NCI-H446 (cell line): ENCODE measurements at places on chromosomes 6 and 20.

GRCh38 chr20:59378396-59378795 lies 78.0 kb downstream of the EDN3 start:
- no peak for DNase-seq

- DNase-seq = no peak
Observed at GRCh38 chr6:50945789-50946188, 127.1 kb downstream of the TFAP2B start.

DNA sequence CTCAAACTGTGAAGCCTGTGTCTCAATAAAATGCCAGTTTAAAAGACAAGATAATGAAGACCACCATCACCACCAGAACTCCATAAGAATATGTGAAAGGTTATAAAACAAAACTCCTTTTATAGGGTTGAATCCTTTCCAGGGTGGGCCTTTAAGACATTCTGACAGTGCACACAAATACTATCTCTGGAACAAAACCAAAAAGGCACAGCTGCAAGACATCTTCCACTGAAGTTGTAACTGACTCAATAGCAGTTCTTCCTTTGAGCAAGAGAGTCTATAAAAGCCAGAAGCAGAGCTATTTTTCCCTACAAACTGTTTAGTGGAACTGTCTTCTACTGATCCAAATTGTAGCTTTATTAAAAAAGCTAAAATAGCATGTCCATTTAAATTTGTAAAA lies 81.6 kb downstream of the EPB41L2 start:
- DNase-seq = no peak

DNA sequence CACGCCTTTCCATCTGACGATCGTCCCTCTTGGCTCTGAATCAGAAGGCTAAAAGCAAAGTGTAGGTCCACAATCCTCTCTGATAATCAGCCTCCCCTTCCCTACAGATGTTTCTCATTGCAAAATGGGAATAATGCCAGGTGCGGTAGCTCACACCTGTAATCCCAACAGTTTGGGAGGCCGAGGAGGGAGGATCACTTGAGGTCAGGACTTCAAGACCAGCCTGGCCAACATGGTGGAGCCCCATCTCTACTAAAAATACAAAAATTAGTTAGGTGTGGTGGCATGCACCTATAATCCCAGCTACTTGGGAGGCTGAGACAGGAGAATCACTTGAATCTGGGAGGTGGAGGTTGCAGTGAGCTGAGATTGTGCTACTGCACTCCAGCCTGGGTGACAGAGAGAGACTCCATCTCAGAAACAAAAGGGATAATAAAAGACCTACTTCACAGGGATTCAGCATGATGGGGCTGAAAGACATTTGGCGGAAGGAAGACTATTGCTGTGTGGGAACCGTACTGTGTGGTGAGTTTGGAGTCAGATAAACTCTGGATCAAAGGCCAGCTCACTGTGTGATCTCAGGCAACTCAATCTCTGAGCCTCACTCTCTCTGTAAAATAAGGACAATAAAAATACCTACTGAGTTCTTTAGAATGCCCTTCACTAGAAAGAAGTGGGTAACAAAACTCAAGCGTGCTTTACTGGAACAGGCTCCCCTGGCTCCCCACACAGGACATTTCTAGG lies 15.9 kb upstream of the SLC9A8 start:
- no peak for DNase-seq

DNA sequence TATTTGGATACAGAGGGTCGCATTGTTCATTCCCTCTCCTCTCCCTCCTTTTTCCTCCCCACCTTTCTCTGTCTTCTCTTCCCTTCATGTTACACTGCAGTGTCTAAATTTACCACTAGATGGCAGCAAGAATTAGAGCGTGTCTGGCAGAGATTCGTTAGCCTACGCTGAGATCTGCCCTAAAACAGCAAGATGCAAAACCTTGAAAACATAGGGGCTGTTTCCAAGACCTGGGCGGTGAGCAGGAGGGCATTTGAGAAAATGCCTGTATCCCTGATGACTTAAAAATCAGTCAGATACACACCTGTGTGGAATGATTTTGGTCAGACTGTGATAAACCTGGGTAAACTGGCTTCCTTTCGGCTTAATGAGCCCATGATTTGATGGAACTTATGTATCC lies 101.5 kb upstream of the ISM1 start:
- DNase-seq = peak; percentile 19

DNA sequence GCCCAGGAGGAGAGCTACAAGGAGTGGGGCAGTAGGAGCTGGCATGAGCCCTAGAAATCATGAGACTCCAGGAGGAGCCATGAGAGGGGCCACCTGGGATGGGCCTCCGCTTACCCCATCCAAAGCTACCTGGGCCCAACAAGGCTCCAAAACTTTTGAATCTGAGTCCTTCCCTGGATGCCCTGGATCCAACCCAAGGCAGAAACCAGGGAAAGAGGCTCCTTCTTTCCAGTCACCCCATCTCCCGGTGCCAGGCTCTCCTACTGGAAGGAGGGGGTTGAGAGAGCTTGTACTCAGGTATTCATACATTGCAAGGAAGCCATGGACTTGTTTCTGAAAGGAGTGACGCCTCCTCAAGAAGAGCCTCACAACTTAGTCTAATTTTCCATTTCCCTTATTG lies 7.8 kb upstream of the SIRPG start:
- DNase-seq = no peak

GRCh38 chr6:127969701-127970100 lies 68.8 kb upstream of the THEMIS start:
- DNase-seq = no peak

- no peak for DNase-seq
Observed at GRCh38 chr20:20772497-20773085, 60.1 kb upstream of the RALGAPA2 start.

- no peak for DNase-seq
Observed at GRCh38 chr6:167073679-167074274, 49.1 kb upstream of the CCR6 start.

- DNase-seq = no peak
Observed at GRCh38 chr6:16956361-16956760, 145.5 kb upstream of the STMND1 start.

- DNase-seq = no peak
Observed at GRCh38 chr6:5751525-5752390, 255.0 kb downstream of the NRN1 start.
